ENCODE measurements at places on chromosomes 5 and 9. TPM values are rescaled to one million over a fixed set of nuclear protein-coding genes. Genes with fewer than 3 reads are reported as not detected.

The IL5 gene
- total RNA-seq, result not detected

The HMMR gene
- total RNA-seq, result 2.8 TPM

DNA sequence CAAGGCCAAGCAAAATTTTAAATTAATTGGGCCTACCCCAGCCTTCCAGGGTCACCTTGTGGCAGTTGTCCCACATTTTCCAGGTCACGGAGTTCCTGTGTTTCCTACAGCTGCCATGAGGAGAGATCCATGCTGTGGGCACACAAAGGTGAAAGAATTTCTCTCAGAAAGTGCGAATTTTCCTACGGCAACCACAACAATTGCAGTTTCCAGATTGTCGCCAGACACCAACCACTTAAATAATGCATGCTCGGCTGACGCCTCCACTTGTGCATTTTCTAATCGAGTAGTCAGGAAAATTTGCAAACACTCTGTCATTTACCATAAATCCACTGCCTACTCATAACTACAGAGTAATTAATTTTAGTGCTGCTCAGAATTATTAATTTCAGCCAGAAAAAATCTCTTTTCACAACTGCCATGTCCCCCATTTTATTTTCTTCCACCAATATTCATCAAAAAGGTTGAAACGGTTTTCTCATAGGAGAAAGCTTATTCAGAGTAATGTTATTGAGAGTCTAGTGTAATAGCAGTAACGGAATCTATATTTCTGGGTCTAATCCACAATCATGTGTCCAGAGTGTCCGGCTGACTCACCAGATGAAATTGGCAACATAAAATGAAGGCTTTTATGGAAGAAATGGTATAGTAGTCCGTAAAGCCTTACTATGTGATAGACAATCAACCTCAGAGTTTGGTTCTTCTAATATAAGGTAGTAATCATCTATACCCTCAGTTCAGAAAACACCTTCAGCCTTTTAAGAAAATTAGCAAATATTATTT, 389.8 kb downstream of the NR2F1-AS1 start:
- no peak overlapping the region for H3K27ac ChIP-seq
- H3K36me3 ChIP-seq, result no peaks in the 10 kb centered on the region
- no peak for DNase-seq
- H3K27me3 ChIP-seq, result no peaks in the 10 kb centered on the region
- H3K4me1 ChIP-seq, result no peaks in the 10 kb centered on the region

DNA sequence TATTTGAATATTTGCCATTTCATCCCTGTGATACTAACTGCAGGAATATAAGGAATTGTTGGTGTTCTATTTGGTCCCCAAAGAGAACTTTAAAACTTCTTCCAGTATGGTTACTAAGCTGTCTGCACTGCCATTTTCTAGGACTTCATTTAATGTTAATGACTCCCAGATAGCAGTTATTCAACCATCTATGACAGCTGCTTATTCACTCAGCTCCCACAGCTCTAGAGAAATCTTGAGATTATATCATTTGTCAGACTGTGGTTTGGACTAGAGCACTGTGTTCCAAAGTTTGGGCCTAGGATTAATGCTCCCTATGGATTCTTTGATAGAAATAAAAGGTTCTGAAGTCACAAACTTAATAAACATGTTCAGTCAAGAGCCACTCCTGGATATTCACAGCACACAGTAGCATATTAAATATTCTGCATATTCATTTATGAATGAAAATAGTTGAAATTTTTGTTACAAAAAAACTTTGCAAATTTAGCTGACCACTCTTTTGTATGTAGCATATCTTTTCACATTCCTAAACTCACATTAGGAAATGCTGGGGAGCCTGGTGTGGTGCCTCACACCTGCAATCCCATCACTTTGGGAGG, 173.7 kb downstream of the NFIB start:
- H3K4me1 ChIP-seq, result no peaks in the 10 kb centered on the region
- no peak overlapping the region for H3K27ac ChIP-seq
- H3K36me3 ChIP-seq, result no peaks in the 10 kb centered on the region
- H3K4me3 ChIP-seq, result no peak overlapping the region

- no peaks in the 10 kb centered on the region for H3K4me1 ChIP-seq
- no peak overlapping the region for H3K4me3 ChIP-seq
- no peak overlapping the region for H3K27ac ChIP-seq
- H3K27me3 ChIP-seq, result no peaks in the 10 kb centered on the region
Observed at GRCh38 chr9:134423166-134423565, 96.9 kb downstream of the RXRA start.

- H3K27me3 ChIP-seq, result no peaks in the 10 kb centered on the region
- DNase-seq, result no peak
- H3K4me1 ChIP-seq, result no peaks in the 10 kb centered on the region
- H3K4me3 ChIP-seq, result no peak overlapping the region
- H3K27ac ChIP-seq, result no peak overlapping the region
- H3K36me3 ChIP-seq, result peaks cover 77% of the 10 kb centered on the region
Observed at GRCh38 chr5:55402199-55402598, 94.4 kb downstream of the MTREX start.

DNA sequence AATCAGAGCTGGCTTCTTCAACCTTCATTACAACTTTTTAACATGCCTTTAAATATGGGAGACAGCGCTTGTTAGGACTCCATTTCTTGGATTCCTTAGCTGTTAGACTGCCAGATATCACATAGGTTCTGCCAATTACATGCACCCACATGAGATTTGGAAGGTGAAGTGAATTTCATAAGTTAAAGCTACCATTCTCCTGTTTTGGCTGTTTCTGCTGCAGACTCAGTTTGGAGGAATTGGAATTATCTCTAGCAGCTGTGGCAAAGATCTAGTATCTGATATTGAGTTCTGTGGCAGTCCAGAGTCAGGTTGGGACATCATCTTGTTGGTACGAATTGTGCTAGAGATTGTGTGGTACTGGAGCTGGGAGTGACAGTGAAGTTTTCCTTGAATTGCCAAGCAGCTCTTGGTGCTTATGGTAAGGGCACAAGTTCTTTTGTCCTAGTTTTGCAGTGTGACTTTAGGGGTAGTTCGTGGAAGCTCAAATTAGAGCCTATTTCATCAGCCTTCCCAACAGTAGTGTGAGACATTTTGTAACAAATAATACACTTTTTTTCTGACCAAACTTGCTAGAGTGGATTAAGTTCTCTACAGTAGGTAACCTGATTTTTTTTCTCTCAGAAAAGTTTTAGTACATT, 9.1 kb upstream of the PJA2 start:
- no peak overlapping the region for H3K4me3 ChIP-seq
- DNase-seq, result no peak
- H3K4me1 ChIP-seq, result peaks cover 2% of the 10 kb centered on the region
- no peak overlapping the region for H3K27ac ChIP-seq
- peaks cover 4% of the 10 kb centered on the region for H3K27me3 ChIP-seq
- peaks cover 3% of the 10 kb centered on the region for H3K36me3 ChIP-seq

DNA sequence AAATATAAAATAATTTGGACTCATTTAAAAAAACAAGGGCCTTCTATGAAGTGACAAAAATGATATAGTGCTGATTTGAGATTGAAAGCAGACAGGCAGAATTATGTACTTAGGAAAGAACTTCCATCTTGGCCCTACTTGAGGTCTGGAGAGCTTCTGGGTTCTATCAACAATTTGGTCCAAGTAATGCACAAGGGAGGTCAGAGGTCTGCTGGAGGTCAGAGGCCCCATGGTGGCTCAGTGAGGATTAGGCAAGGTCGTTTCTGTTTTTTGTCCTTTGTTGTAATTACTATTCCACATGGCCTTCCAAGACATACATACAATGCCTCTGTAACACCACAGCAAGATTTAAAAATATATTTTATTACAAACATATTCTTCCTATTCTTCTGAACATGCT, 37.2 kb downstream of the NUDT12 start:
- no peak overlapping the region for H3K27ac ChIP-seq
- H3K36me3 ChIP-seq, result no peaks in the 10 kb centered on the region
- no peak for DNase-seq
- H3K4me1 ChIP-seq, result no peaks in the 10 kb centered on the region
- H3K4me3 ChIP-seq, result no peak overlapping the region

GRCh38 chr9:88011005-88011766, 36.9 kb upstream of the CDK20 start:
- H3K36me3 ChIP-seq, result no peaks in the 10 kb centered on the region
- no peak overlapping the region for H3K27ac ChIP-seq
- no peak for DNase-seq
- H3K27me3 ChIP-seq, result no peaks in the 10 kb centered on the region
- no peak overlapping the region for H3K4me3 ChIP-seq

GRCh38 chr9:72955571-72955970, 2.7 kb upstream of the ALDH1A1 start:
- no peak for DNase-seq
- H3K36me3 ChIP-seq, result no peaks in the 10 kb centered on the region
- no peak overlapping the region for H3K27ac ChIP-seq
- H3K4me3 ChIP-seq, result no peak overlapping the region

DNA sequence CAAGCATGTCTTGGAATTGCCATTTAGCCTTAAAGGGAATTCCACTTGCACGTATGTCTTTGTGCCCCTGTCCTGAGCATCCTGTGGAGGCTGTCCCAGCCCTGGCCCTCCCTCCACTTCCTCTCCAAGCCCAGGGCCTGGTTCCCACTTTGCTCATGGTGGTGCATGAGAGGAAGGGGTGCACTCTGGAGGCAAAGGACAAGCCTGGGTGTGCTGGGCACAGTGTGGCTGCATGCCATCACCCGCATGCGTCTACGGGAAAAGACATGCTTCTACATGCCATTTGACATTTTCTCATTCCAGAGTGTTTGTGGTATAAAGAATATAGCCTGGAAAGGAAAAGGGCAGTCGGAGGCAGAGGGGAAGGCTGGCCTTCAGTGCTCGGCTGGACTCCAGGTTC, 7.2 kb upstream of the IRX2 start:
- H3K27ac ChIP-seq, result no peak overlapping the region
- no peaks in the 10 kb centered on the region for H3K36me3 ChIP-seq
- peaks cover 44% of the 10 kb centered on the region for H3K27me3 ChIP-seq
- H3K4me1 ChIP-seq, result peaks cover 7% of the 10 kb centered on the region
- no peak for DNase-seq

All from activated B cell treated with CpG ODN at 0.5 μM for 24 hours (primary cell).